CD4-positive, alpha-beta T cell treated with Interferon alpha-2 for 1 hour (primary cell): ENCODE measurements at places on chromosomes 4 and X.

- DNase-seq: no peak
Measured at GRCh38 chr4:153790500-153790865, 1.6 kb upstream of the SFRP2 start.

- DNase-seq: no peak
Measured at GRCh38 chr4:76275486-76276124, 24.1 kb downstream of the FAM47E start.

DNA sequence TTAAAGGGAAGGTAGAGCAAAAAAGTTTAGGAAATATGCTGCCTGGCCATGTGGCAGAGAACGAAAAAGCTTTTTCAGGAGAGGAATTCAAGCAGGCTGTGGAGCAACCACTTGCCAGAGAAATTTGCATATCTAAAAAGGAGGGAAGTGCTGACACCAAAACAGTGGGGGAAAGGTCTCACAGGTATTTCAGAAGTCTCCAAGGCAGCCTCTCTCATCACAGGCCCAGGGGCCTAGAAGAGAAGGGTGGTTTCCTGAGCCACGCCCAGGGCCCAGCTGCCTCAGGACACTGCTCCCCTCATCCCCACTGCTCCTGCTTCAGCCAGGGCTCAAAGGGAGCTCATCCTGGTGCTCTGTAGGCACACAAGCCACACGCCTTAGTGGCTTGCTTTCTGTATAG is 29.9 kb upstream of the STS start:
- DNase-seq: no peak

- DNase-seq: no peak
Measured at GRCh38 chrX:73478961-73479360, 32.1 kb downstream of the CDX4 start.

GRCh38 chr4:32768664-32769389 is 2048.7 kb downstream of the PCDH7 start:
- no peak for DNase-seq

DNA sequence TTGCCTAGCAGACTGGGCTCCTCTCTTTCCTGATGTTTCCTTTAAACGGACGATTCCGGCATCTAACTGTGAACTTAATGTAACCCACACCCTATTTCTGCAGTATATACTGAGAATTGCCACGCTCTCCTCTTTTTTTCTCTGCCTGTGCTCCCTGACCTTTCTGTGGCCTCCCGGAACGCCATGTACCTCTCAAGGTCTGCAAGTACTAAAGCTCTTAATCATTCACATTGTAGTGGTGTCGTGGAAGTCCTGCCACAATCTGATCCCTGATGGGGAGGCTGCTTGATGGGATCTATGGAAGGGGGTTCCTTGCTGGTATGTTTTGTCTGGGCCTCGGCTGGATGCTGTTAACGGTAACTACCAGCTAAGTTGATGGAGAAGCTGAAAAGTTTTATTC is 302.9 kb upstream of the EPHA5 start:
- DNase-seq: no peak

DNA sequence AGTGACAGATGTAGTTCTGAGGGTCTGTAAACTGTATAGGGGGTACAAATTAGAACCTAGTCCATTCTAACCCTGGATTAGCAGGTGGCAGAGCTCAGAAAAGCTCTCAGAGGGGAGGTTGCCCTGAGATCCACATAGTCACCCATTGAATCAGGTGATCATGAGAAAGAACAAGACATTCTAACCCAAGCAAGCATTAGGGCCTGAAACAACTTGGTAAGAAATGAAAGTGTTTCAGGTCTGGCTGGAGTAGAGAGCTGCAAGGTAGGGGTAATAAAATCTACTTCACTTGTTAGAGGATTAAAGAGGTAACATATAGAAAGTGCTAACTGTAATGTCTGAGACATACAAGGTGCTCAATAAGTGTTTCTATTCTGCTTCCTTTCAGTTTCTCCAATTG is 8.8 kb upstream of the BMP2K start:
- no peak for DNase-seq

GRCh38 chrX:135489542-135489941 is 30.9 kb upstream of the INTS6L start:
- no peak for DNase-seq
